ENCODE measurements at places on chromosomes 4 and X. TPM values are rescaled to one million over a fixed set of nuclear protein-coding genes. Genes with fewer than 3 reads are reported as not detected.

The NAT8L gene
- total RNA-seq = 2.0 TPM

The MTMR8 gene
- total RNA-seq = 4.9 TPM

The TRIM2 gene
- total RNA-seq = 0.23 TPM

The SUPT20HL2 gene
- not detected for total RNA-seq

The DCLK2 gene
- total RNA-seq = 0.27 TPM

The KLHL34 gene
- total RNA-seq = 0.18 TPM

The C4orf51 gene
- total RNA-seq = not detected

The PSAPL1 gene
- not detected for total RNA-seq

The MAGEA2 gene
- total RNA-seq = not detected

The YTHDC1 gene
- total RNA-seq = 77.1 TPM

The RADX gene
- total RNA-seq = 8.0 TPM

All from T-helper 2 cell treated with Interferon-gamma antibody and Interleukin-4, amounts not matched to agents 100 ng/mL and 5 ng/mL, for 36 hours (primary cell).